NCI-H187 (cell line): ENCODE measurements at places on chromosomes 3 and 15.

DNA sequence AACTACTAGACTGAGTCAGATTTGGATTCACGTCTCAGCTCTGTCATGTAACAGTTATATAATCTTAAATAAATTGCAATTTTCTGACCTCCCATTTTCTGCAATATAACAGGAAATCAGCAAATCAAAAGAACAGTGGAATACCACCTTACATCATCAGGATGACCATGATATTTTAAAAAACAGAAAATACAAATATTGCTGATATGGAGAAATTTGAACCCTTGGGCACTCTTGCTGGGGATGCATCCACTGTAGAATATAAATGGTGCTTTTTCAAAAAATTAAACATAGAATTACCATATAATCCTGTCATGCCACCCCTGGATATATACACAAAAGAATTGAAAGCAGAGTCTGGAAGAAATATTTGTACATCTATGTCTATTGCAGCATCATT, 982.5 kb downstream of the TBL1XR1 start:
- no peak for DNase-seq

GRCh38 chr3:142963234-142963515, 299 bp downstream of the PAQR9 start:
- DNase-seq, result no peak

DNA sequence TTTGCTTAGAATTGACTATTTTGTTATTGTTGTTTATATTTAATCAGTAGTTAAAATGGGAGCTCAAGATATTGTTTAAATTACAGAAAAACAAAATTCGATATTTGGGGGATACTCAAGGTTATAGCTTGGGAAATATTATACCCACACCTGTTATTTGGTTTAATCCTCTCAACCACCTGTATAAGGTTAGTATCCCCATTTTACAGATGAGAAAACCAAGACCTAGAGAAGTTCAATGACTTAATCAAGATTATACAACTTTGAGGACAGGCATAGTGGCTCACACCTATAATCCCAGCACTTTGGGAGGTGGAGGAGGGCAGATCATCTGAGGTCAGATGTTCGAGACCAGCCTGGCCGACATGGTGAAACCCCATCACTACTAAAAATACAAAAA, 39.8 kb upstream of the CA12 start:
- no peak for DNase-seq

DNA sequence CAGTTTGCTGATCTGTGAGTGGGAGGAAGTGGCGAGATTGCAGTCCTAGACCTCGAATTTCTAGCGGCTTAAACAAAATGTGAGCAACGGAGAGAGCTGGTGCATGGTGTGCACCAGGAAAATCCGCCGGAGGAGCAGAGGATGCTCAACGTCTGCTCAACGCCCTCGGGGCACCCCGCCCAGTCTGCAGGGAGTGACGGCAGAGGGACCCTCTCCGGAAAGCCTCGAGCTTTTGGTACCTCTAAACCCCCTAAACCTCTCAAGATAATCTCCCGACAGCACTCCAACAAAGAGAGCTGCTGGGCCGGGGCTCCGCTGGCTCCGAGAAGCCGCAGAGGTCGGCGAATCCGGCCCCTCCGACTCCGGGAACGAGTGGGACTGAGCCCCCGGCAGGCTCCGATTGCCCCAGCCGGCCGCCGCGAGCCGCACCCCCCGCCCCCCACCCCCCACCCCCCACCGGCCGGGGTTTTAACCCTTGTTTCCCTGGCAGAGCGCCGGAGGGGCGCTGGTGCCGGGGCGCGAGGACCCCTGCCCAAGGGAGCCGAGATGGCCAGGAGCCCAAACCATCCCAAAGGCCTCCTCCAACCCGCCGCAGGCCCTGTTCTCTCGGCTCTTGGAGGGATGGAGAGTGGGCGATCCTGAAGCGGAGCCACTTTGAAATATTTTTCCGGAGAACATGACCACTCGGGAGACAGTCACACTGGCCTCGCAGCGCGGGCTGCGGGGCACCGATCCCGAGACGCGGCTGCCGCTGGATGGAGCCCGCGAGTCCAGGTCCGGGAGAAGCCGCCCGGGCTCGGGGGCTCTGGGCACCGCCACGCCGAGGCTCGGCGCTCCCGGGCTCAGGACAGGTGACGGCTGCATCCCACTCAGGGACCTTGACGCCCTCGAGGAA, 1.5 kb downstream of the MEGF11 start:
- DNase-seq, result no peak

DNA sequence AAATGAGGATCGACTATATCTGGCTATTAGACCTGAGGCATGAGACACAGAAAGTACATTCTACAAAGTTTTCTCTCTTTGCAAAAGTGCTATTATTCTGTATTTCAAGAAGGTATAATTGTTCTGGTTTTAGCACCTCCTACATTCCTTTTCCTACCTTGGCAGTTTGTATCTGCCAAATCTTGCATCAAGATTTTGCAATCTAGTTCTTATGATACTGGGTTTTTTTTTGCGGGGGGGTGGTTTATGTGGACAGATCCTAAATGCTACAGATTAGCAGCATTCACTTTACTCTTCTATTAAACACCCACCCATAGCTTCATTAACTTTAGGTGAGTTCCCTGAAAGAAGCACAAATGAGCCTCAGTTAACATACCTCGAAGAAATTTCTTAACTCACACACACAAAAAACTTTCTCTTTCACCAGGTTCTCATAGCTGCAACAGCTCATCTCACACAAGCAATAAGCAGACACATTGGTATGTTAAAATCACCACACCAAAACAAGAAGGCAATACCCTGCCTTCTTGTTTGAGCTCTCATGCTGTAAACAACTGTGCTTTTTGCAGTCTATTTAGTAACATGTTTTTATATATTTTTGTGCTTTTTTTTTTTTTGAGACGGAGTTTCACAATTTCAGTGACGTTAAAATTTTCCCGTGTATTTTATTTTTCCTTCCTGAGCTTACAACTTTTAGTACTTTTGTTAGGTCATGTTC, 73.0 kb upstream of the VGLL4 start:
- no peak for DNase-seq

DNA sequence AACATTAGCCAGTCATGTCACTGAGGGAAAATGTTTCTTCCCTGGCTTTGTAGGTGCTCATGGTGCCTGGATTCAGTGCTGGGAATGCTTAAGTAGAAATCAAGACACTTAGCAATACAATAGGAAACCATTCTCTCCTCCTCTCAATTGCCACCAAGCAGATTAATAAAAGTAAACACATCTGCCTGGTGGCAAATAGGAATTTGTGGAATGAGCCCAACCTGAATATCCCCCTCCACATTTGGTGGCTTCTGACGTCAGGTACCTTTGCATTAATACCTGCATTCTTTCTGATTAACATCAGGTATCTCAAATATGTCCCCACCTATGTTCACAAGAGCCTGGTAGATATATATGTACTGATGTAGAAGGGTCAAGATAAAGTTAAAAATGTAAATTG, 42.7 kb downstream of the PPP2R3A start:
- DNase-seq, result no peak

GRCh38 chr3:26768068-26768651, 145.6 kb downstream of the LRRC3B start:
- DNase-seq, result no peak

DNA sequence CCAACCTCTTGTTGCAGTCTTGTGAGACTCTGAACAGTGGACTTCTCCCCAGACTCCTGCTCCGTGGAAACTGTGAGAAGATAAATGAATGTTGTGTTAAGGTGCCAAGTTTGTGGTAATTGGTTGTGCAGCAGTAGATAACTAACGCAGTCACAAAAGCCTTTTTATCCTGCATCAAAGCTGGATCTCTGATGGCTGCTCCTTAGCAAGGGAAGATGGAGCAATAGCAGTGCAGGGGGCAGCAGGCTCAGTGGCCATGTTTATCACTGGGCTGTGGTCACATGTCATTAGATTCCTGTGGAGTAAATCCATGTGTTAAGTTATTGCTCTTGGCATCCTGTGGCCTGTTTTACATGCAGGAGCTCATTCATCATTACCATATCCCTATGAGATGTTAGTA, 13.5 kb downstream of the CMTM7 start:
- DNase-seq, result no peak

GRCh38 chr3:183195266-183195665, 32.7 kb upstream of the LAMP3 start:
- no peak for DNase-seq

DNA sequence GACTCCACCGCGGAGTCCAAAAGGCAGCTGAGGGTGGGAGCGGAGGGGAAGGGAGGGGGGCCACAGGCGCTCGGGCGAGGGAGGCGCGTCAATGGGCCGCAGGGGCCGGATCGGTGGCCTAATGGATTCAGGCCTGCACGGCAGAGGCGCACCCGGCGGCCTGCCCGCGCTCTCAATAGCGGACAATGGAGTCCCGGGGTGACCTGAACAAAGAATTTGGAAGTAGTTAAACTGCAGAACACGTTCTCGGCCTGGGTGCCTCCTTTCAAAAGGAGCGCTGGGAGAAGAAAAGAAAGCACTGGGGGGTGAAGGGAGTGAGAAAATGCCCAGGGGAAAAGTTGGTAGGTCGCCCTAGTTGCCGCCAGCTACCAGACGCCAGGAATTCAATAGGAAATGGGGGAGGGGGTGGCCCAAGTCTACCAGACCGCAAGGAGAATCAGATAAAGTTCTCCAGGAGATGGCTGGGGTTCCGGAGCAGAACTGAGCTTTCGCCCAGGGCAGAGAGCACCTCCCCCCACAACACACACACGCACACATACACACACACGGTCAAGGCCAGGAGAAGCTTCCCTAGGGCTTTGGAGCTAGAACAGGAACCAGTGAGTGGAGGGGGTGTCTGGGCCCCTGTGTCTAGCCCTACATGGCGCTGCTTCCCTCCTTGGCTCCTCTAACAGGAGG, 25.8 kb upstream of the POLG start:
- DNase-seq, result no peak

- DNase-seq, result no peak
Observed at GRCh38 chr3:188904670-188905069, 267.1 kb upstream of the TPRG1 start.

DNA sequence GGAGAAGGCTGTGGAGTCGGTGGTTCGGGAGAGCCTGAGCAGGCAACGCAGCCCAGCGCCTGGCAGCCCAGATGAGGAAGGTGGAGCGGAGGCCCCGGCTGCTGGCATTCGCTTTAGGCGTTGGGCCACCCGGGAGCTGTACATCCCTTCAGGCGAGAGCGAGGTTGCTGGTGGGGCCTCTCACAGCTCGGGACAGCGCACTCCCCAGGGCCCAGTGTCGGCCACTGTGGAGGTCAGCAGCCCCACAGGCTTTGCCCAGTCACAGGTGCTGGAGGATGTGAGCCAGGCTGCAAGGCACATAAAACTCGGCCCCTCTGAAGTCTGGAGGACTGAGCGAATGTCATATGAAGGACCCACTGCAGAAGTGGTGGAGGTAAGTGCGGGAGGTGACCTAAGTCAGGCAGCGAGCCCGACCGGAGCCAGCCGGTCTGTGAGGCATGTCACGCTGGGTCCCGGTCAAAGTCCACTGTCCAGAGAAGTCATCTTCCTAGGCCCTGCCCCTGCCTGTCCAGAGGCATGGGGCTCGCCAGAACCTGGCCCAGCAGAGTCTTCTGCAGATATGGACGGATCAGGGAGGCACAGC, 26.7 kb downstream of the SYNM start:
- DNase-seq, result no peak

DNA sequence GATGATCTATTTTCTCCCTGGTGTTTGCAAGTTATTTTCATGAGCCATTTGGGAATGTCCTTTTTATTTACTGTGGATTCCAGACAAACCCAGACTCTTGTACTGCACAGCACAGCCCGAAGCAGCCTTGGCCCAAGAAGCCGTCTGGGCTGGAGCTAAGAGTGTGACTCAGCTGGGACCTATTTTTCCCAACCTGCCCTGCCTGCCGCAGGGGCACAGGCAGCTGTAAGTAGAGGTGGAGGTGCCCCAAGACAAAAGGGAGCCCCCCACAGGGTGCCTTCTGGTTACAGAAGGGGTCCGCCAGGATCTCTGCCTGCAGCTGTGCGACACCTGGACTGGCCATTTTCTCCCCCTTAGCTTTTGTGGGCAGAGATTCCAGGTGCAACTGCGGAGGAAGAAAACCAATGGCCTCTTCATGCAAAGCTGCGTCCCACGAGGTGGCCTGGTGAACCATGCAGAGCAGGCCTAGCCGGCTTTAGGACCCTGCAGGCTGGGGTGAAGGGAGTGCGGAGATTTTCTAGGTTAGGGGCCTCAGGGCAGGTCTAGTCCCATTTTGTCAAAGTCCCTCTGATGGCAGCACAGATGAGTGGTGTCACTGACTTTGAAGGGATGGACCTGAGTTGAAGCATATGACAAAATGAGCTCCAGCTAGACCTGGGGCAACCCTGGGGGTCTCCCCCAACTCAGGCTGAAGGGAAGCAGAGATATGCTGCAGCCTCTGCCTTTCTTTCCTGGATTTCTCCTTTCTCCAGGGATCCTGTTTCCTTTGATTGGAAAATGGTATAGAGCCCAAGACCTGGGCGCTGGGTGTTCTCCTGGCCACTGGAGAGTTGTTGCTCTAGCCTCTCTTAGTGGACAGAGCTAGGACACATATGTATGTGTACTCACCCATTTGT, 131.2 kb downstream of the KLF13 start:
- no peak for DNase-seq
